ENCODE measurements at places on chromosomes 5 and 9.

GRCh38 chr5:64680289-64680688 is 10.0 kb upstream of the SHISAL2B start:
- DNase-seq = no peak

DNA sequence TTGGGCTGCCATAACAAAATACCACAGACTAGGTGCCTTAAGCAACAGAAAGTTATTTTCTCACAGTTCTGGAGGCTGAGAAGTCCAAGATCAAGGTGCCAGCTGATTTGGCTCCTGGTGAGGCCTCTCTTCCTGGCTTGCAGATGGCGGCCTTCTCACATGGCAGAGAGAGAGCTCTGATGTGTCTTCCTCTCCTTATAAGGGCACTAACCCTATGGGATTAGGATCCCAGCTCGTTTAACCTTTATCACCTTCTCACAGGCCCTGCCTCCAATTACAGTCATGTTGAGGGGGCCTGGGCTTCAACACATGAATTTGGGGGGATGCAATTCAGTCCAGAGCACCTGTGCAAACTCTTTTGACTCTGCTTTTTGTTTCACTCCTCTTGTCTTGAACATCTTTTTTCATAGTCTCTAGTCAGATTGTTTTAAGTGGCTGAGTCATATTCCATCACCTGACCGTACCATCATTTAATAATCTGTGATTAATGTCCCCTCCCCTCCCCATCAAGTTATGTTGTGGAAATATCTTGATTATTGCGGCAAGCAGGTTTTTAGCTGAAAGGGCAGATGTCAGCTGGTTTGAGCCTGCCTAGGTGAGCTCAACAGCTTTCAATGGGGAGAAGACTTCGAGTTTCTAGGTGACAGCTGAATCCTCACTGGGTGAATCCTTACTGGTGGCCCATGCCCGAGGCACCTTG is 61.8 kb downstream of the NDFIP1 start:
- no peak for DNase-seq

- no peak for DNase-seq
Measured at GRCh38 chr5:64165500-64166200, at the start of gene RNF180. Gene RNF180, plus strand, starts transcription at chr5:64165843. Its CDS starts 34,965 bp downstream, at chr5:64200808.

DNA sequence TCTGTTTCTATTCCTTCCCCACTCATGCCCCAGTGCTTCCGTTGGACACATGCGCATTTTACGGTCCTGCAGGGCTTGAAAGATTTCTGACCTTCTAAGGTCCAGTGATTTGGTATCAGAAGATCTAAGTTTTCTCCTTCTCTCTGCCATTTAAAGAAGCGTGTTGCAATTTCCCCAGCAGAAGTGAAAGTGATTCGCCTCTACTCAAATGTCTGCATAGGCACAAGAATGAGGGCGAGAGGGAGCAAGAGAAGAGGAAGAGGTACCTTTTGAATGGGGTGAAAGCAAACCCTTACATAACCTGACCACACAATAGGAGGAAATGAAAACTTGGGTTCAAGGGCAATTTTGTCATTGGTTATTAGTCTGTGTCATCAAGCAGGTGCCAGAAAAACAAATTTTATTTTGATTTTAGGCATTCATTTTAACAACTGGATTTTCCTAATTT is 31.7 kb upstream of the NR3C1 start:
- DNase-seq = peak; percentile 71

DNA sequence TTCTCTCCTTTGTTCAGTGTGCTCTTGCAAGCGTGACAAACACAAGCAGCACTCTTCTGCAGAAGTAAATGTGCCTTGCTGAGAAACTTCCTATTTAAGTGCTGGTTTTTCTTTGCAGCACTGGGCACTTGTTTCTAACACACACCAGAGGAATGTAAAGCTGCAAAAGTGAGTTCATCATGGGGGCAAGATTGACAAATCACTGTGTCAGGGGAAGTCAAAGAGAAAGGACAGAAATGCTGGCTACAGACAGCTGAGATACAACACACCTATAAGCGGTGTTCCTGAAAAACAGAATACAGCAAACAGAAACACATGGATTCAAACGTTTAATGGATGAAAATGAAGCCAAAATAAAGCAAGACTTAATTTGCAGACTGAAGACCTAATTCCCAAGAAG is 19.6 kb downstream of the ROR2 start:
- DNase-seq = no peak

DNA sequence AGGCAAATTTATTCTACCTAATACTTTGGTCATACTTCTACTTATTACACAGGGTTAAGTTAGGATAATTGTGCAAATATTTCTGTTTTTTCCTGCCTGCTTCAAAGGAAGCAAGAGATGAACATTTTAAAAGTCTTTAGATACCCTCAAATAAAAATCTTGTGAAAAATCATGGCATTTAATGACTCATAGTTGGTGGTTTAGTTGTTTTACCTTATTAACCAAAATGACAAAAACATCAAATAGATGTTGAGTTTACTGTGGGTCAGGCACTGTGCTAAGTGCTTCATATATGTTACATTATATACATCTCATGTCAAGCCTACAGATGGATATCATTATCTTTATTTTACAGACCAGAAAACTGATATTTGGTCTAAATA is 54.4 kb downstream of the ZNF474 start:
- no peak for DNase-seq

- DNase-seq = no peak
Measured at GRCh38 chr9:105054491-105054890, 126.5 kb upstream of the ABCA1 start.

DNA sequence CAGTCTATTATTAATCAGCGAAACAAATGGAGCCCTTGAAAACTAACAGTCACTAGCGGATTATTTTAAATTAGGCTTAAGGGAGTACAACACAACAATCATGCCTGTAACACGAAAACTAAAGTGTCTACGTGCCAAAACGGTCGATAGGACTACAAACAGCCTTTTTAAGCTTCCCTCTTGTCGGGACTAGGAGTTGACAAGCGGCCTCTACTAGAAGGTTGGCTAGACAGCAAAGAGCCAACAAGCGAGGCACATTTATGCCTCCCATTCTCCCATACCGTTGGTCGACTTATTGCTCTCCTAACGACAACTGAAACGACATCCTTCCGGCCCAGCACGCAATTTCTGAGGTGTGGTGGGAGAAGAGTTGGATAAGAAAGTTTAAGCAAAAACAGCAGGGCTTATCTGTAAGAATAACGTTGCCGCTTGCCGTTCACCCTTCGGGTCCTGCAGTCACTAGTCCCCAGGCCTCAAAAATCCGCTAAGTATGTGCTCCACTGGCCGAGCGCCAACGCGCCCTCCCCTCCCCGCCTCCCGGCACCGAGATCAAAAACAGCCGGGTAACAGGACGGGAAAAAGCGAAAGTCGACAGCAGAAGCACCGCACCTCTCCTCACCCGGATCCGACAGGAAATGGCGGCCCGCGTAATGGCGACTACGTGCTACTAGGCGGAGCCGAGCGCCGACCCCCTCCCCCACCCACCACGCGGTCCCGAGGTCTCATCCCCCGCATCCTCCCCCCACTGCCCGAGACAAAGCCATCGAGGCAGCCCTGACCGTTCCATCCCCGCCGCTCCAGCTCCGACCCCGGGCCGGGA is 813 bp downstream of the HNRNPK start:
- peak; percentile 91 for DNase-seq

DNA sequence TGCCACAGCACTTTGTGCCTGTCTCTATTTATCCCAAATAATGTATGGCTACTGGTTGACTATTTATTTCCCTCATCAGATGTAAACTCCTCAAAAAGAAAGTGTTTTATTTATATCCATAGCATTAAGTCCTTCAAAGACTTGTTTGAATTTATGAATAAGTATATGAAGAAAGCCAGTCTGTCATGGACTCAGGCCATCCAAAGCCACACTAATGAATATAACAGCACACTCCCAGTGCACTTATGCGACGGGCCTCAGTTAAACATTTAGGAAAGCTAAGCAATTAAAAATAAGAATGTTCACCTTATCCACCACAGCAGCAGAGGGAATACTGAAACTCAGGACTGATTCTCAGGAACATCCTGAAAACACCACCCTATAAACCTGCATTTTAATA is 77.5 kb downstream of the DENND1A start:
- DNase-seq = no peak

DNA sequence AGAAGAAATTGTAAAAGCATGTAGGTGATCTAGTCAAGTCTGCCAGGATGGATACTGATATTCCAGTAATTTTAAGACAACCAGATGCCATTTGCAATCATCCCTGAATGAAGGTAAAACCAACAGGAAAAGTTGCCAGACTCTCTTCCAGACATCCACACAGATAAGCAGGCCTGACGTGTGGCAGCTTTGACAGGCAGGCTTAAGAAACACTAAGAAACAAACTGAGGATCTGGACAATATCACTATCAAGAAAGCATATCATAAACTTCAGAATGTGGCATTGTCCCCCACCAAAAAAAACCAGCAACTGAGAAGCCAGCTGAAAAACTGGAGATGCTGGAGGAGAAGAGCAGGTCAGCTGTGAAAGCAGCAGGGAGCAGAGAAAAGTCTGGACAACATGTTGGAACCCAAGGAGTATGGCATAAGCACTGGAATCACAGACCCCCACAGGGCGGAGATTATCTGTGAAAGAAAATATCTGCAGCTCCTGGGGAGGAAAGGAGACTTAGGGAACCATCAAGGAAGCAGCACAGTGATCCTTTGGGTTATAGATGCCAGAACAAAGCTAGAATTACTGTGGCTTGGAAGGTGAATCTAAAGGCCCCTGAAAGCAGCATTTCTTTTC is 307.0 kb downstream of the CWC27 start:
- DNase-seq = no peak

- no peak for DNase-seq
Measured at GRCh38 chr9:32748013-32748412, 35.3 kb upstream of the TMEM215 start.

GRCh38 chr9:123090956-123091355 is 57.5 kb downstream of the GPR21 start:
- no peak for DNase-seq

GRCh38 chr5:157460921-157461792 is 1.1 kb downstream of the NIPAL4 start:
- DNase-seq = no peak

DNA sequence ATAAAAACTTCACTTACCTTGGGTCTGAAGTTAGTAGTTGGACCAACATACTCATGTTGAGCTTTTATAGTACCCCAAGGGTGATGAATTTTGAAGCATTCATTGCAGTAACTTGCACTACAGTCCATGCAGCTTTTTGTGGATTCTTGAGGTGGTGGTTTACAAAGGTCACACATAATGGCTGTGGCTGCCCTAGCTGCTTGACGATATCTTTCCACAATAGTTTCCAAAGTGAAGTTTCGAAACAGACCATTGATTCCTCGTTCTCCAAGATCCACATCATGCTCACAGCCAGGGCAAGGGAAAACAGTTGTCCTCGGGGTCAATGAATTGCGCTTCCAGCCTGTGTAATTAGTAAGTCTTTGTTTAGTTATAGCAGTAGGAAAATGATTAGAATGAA is 22.7 kb downstream of the TRIM36 start:
- no peak for DNase-seq

DNA sequence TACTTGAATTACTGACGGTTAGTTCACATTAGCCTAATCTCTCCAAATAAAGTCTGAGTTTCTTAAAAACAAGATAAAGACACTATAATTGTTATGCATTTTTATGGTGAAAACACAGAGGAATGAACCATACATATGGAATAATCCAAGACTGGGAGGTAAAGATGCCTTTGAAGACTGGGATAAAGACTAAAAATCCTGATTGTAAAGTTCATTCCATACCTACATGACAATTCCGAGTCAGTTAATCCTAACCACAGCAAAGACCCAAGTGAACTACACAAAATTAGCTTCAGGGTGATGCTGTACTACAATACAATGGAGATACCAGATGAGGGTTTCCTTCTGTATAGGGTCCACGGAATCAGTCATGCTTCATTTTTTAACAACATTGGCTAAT is 6.3 kb downstream of the AP3B1 start:
- no peak for DNase-seq

DNA sequence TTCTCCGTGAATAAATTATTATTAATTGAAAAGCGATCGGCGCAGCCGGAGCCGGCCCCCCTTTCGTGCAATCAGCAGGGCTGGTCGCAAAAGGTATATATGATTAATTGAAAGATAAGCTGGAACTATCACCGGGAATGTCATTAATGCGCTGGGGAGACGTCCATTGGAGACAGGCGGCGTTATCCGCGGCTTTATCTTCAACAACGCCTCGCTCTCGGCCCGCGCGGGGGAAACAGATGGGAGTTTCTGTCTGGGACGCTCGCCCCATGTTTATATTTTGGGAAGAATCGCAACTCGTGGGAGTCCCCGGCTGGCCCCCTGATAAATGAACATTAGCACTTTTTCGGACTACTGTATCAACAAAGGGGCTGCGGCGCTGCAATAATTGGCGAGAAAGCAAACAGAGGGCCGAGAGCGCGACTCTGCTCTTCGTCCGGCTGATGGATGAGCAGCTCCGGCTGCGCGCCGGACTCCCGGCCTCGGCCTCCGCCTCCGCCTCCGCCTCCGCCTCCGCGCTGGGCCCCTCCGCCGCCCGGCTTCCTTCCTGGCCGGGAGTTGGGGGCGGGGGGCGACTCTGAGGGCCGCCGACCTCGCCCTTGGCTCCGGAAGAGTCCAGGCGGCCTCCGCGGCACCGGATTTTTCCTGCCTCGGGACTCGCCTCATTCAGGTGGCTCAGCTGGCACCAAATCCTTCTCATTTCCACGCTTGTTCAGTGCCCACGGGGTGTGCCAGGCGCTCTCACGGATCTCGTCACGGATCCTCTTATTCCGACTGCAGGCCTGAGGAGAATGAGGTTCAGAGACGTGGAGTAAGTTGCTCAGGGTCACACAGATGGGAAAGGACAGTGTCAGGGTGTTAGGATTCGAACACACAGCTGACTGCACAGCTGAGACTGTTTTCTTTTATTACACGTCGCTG is 3.6 kb upstream of the NKX2-5 start:
- no peak for DNase-seq

- no peak for DNase-seq
Measured at GRCh38 chr5:6496207-6496584, 47.5 kb downstream of the UBE2QL1 start.

GRCh38 chr5:141234109-141234667 is 11.0 kb upstream of the PCDHB15 start:
- no peak for DNase-seq

DNA sequence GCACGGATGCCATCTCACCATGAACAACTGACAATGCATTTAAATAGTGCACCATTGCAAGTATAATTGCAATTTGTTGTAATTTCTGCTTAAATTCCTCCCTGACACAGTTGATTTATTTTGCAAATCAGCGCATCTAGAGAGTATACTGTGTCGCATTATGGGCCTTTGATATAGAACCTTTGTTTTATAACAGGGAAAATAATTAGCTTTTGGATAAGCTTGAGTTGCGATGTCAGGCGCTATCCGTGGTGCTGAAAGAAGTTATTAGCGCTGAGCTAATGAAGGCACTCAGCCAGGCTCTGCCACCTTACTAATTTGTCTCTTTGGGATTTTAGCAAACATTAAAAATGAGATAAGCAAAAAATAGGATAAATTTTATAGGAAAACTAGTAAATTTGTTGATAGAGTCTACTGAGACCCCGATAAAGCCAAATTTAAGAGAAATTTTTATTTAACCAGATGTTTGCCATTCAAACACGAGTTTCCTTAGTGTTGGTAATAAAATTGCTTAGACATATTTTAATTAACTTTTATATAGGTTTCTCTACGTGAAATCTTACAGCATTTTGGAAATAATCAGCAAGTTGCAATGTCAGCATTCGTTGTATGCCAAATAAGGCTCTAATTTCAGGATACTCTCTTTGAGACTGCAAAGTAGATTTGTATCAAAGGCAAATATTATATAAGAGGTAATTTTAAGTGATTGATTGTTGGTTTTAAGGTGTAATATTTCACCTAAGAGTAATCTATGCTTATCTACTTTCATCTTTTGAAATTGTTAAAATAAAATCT is 355.5 kb downstream of the TLR4 start:
- DNase-seq = no peak
